HT-29 (cell line): ENCODE measurements at places on chromosomes 16 and 17.

GRCh38 chr17:78534492-78535272, 42.5 kb downstream of the DNAH17 start:
- DNase-seq, result no peak

- no peak for DNase-seq
Measured at GRCh38 chr16:51900221-51900780, 646.6 kb downstream of the TOX3 start.

- no peak for DNase-seq
Measured at GRCh38 chr17:57678393-57678792, 66.7 kb downstream of the CCDC182 start.

DNA sequence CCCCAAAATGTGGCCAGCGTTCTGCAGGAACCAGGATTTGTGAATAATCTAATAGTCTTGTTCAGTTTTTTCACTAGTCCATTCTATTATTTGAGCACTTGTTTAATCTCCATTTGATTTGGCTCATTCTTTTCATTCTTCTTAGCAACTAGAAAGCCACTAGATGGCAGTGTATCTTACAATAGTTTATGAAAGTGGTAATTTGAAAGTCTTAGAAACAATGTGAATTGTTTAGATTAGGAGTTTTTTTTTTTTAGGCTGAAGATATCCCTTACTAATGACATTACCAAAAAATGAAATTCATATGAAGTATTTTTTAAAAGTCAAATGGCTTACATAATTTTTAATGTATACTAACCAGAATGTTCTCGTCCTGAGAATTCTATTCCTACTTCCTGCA, 6.7 kb downstream of the ERI2 start:
- peak; percentile 31 for DNase-seq

DNA sequence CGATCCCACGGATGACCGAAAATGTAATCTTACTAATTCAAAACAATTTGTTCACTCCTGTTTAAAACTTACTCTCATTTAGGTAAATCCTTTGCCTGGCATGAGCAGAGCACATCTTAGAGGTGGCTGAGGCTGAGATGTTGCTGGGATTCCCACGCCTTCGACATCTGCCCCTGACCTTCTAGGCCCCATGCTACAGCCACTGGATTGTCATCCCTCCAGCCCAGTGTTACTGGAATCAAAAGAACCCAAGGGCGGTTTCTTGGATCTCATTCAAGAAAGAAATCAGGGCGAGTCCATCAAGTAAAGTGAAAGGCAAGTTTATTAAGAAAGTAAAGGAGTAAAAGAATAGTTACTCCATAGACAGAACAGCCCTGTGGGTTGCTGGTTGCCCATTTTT, 64.5 kb upstream of the SHISA6 start:
- no peak for DNase-seq

- no peak for DNase-seq
Measured at GRCh38 chr17:21245639-21246084, 7.5 kb downstream of the NATD1 start.

- DNase-seq, result no peak
Measured at GRCh38 chr17:82787081-82787848, 35.4 kb downstream of the TBCD start.

GRCh38 chr16:80309178-80309577, 231.6 kb upstream of the DYNLRB2 start:
- DNase-seq, result no peak
